ENCODE measurements at places on chromosomes 5 and 9. TPM values are rescaled to one million over a fixed set of nuclear protein-coding genes. Genes with fewer than 3 reads are reported as not detected.

GRCh38 chr9:114507726-114508125, 2.5 kb upstream of the WHRN start:
- peak; percentile 33 for DNase-seq

The TGFBR1 gene
- 58.0 TPM for total RNA-seq

The DIMT1 gene
- 31.9 TPM for total RNA-seq

GRCh38 chr5:111948092-111948841, 191.3 kb upstream of the NREP start:
- DNase-seq, result peak; percentile 75

GRCh38 chr5:35087991-35088390, 40.2 kb upstream of the AGXT2 start:
- DNase-seq, result no peak

The PROB1 gene
- 0.38 TPM for total RNA-seq
